ENCODE measurements at places on chromosomes 1 and 21.

DNA sequence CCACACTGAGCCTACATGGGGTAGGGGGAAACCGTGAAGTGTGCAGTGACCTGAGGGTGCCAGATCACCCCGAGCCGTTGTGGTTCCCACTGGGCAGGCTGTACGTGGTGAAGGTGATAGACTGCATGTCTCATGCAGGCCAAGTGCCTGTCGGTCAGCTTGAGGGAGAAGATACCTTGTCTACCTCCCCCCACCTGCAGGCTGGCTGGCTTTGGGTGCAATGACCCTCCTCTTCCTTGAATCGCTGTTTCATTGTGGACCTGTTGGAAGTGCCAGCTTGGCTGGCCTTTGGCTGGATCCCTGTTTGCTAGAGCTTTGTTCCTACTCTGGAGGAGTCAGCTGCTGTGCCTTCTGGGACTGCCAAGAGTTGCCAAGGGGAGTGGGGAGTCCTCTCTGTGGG, 92.5 kb downstream of the GALNT2 start:
- no peak for DNase-seq

DNA sequence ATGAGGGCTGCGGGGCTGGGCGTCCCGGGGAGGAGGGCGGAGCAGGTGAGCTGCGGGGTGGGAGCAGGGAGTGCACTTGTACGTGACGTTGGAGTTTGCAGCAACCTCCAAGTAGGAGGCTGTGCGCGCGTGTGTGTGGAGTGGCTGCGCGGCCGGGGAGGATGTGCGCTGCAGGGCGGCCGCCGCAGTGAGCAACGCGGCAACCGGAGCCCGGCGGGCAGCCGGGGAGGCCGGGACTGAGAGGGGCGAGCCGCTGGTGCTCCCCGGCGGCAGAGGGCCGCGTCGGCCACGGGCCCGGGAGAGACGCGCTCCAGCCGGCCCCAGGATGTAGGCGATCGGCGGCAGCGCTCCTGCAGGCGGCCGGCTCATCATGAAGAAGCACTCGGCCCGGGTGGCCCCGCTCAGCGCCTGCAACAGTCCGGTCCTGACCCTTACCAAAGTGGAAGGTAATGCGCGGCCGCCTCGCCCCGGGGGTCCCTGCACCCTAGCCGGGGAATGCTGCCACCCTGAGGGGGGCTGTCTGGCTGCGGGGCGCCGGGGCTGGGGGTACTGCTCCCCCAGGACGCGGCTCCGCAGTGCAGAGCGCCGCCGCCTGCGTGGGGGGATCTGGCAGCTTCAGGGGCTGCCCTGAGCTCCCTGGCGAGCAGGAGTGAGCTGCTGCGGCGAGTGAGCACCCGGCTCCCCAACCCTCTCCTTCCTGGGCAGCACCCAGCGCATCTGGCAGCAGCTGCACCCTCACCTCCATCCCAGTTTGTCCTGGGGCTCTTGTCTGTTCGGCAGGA, 158.9 kb upstream of the COA6 start:
- DNase-seq = no peak

GRCh38 chr1:225879521-225880221, 2.5 kb downstream of the TMEM63A start:
- DNase-seq = no peak

DNA sequence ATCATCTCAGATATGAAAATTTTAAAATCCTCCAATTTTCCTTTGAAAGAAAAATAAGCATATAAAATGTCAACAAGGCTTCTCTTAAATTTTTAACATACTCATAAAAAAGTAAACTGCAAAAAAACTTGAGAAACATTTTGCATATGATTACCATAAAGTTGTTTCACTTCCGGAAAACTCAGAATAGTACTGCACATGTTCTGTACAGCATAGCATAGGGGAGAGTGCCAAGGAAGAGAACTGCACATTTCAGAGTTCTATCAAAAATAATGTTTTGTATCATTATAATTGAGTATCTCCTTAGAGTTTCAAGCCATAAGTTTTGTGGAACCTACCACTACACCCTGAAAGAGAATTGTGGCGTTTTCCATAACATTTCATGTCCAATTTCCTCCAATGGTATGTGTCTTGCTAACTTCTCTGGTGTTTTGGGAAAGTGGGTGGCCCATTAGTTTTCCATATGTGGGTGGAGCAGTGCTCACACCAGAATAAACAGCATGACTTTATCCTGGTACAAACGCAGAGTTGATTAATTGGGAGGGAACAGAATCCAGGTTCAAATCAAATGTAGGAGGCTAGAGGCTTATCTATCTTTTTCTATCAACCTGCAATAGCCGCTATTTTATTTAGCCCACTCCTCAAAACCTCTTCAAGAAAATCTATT, 430.9 kb downstream of the LMO4 start:
- DNase-seq = no peak

DNA sequence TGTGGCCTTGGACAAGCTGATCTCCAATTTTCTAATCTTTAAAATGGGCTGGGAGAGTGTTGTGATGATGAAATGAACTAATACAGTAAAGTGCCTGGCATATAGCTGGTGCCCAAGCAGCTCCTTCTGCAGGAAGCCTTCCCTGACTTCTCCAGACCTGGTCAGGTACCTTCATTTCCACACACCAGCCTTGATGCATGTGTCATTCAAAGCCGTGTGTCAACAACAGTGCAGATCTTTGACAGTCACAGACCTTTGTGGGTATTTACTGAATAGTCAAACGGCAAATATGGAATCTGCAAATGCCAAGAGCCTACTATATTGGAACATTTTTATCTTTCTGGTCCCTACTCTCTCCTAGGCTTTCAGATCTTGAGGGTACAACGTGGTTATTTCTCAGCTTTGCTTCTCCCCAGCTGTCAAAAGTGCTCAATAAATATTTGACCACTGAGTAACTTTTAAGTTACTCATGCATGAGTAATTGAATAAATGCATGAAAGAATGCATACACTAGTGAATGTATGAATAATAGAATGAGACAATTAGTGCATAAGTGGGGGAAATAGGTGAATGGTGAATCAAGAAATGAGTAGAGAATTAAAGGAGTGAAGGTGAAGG, 75.4 kb downstream of the MDM4 start:
- no peak for DNase-seq

GRCh38 chr1:153536012-153536670, 350 bp upstream of the S100A6 start:
- peak; percentile 57 for DNase-seq

GRCh38 chr1:8394456-8395321, 76.8 kb downstream of the SLC45A1 start:
- DNase-seq = no peak

DNA sequence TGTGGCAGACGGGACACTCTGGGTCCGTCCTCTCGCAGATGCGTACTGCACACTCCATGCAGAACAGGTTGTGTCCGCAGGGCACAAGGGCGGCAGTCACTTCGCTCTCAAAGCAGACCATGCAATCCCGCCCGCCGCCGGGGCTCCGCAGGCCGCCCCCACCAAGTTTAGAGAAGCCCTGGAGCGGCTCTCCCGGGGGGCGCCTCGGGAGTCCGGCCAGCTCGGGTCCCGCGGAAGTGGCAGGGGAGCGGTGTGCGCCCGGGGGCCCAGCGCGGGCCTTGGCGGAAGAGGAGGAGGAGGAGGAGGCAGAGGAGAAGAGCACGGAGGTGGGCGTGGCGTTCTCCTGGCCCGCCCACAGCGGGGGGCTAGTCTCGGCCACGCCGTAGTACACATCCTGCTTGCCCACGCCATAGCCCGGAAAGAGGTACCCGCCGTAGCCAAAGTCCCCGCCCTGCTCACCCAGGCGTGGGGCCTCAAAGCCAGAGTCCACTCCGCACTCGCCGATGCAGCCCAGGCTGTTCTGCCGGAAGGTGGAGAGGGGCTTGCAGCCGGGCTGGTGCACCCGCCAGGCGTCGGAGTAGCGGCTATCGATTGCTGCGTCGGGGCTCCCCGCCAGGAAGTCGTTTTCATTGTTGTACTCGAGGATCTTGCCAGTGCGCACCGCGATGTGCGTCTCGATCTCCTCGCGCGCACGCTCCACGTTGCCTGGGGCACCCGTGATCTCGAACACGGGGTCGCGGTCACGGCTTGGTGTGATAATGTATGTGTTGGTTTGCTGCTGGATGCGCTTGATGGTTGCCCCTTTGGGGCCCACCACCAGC, 5.4 kb downstream of the MEX3A start:
- no peak for DNase-seq

DNA sequence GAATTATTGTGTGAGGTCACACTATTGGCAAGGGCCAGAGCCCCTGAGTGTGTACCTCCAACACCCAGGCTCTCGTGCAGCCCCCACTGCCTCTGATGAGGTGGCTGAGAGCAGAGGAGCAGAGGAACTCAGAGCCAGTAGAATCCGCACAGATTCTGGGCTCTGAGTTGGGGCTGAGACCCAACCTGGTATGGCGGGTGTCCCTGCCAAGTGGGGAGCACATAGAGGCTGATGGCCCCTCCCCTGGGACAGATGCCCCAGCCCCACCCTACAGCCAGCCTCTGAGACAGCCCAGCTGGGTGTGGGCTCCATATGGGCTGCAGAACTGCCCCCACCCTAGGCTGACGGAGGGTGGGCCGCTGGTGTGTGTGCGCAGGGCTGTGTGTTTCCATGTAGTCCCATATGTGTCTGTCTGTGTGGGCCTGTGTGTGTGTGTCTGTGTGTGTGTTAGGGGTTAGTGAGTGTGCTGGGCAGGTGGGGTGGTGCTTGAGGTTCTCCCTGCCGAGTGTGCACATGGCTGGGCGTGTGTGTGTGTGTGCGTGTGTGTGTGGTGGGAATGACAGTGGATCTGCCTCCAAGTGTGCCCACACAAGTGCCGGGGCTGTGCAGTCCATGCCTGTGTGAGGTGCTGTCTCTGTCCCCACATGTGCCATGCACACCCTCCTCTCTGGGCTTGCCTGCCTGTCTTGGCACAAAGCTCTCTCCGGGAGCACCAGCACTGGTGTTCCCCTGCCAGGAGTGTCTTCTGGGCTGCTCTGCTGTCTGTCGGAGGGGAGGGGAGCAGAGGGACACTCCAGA, 24.4 kb downstream of the FOXO6 start:
- no peak for DNase-seq

GRCh38 chr1:226921504-226921903, 18.6 kb upstream of the COQ8A start:
- DNase-seq = no peak

DNA sequence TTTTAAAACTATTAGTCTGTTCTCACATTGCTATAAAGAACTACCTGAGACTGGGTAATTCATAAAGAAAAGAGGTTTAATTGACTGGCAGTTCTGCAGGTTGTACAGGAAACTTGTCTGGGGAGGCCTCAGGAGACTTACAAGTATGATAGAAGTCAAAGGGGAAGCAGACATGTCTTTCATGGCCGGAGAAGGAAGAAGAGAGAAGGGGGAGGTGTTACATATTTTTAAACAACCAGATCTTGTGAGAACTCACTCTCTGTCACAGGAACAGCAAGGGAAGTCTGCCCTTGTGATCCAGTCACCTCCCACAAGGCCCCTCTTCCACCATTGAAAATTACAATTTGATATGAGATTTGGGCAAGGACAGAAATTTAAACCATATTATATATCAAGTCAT, 55.9 kb downstream of the CLIC4 start:
- no peak for DNase-seq

- no peak for DNase-seq
Observed at GRCh38 chr1:158285756-158286241, 3.9 kb upstream of the CD1C start.

GRCh38 chr21:29074783-29075182, 1.3 kb upstream of the CCT8 start:
- no peak for DNase-seq

GRCh38 chr1:220203816-220204215, 68.4 kb downstream of the RAB3GAP2 start:
- no peak for DNase-seq

GRCh38 chr1:53398576-53399365, 60.4 kb upstream of the DMRTB1 start:
- no peak for DNase-seq

DNA sequence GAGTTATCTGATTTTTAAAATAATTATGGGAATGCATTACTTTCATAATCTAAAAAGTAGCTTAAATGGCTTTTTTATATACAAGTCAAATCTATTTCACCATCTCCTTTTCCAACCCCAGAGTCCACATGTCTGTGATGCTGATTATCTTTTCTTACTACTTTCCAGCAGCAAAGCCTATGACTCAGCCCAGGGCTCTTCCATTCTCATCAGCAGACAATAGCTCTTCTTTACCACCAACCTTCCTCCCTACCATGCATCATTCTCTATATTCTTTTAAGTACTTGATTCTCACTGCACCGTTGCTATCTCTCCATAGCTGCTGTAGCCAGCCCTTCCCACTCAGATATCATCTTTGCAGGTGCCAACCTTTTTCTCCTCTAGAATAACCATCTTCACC, 61.3 kb downstream of the OVGP1 start:
- no peak for DNase-seq

- no peak for DNase-seq
Observed at GRCh38 chr1:160090760-160091159, 7.7 kb downstream of the IGSF8 start.

GRCh38 chr1:67020304-67020703, 33.6 kb downstream of the SLC35D1 start:
- no peak for DNase-seq

DNA sequence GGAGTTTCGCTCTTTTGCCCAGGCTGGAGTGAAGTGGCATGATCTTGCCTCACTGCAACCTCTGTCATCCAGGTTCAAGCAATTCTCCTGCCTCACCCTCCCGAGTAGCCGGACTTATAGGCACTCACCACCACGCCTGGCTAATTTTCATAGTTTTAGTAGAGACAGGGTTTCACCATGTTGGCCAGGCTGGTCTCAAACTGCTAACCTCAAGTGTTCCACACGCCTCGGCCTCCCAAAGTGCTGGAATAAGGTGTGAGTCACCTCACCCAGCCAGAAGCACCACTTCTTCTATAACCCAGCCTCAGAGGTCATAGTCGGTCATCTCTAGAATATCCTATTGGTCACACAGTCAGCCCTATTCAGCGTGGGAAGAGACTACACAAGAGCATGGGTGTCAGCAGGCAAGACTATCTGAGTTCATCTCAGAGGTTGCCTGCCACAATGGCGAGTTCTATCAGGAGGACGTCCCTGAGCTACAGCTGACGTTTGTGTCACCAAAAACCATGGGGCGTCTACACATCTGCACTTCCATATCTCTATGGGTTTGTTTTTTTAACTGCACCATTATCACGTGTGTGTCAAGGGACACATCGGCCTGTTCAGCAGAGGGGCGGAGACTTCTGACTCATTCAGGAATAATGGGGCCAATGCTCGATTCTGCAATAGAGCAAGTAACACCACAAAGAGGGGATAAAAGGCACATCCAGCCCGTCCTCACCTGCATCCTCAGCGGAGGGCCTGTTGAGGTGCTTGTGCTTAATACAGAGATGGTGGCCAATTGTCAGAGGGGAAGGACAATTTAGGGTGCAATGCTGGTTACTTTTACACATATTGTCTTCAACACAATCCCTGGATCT, 256.3 kb upstream of the IRF2BP2 start:
- DNase-seq = no peak

GRCh38 chr1:27296773-27297291, 25.1 kb upstream of the TMEM222 start:
- DNase-seq = peak; percentile 76

- no peak for DNase-seq
Observed at GRCh38 chr21:33767960-33768359, 125.7 kb downstream of the ITSN1 start.
